ENCODE measurements at places on chromosomes 12 and 14.
A peak's percentile ranks its signal among the peaks of the same experiment; 100 is the strongest.

- DNase-seq = no peak
These were observed 6.3 kb upstream of the BMP4 start for GRCh38 chr14:53962953-53963319.

- DNase-seq = peak; percentile 95
These were observed 12.9 kb downstream of the SPRYD3 start for GRCh38 chr12:53065975-53066931.

DNA sequence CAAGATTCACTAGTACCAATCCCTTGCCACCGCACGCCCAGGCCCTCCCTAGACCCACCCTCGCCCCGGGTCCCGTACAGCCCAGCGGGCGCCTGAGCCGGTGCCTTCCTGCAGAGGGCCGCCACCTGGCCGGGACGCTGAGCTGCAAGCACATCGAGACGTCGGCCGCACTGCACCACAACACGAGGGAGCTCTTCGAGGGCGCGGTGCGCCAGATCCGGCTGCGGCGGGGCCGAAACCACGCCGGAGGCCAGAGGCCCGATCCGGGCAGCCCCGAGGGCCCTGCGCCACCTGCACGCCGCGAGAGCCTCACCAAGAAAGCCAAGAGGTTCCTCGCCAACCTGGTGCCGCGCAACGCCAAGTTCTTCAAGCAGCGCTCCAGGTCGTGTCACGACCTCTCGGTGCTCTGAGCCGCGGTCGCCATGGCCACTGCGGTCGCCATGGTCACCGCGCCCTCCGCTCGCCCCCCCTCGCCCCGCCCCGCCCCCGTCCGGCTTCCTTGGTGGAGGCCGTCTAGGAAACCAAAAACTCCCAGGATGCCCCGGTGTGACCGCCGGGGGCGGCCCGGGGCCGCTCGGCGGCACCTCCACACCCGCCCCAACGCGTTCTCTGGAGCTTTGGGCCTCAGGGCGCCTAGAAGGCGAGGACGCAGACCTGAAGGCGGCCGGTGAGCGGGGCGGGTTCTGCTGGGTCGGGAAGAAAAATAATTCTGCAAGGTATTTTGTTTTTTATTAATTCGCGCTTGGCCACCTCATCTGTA lies 3.7 kb downstream of the REM2 start:
- DNase-seq = peak; percentile 83

GRCh38 chr12:64236549-64236948 lies 14.5 kb upstream of the KICS2 start:
- DNase-seq = no peak

- no peak for DNase-seq
These were observed 138.6 kb downstream of the NUBPL start for GRCh38 chr14:31699809-31700208.

DNA sequence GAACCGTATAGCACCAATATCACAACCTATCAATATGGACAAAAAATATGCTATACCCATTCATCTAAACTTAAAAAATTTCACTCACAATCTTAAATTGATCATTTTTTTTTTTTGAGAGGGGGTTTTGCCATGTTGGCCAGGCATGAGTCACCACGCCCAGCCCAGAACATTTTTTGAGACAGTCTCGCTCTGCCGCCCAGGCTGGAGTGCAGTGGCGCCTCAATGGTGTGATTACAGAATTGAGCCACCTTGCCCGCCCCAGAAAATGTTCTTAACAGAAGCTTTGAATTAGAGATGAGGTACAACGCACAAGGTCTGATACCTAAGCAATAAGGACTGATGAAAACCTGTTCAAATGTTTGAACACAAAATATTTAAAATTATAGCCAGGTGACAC lies 15.8 kb upstream of the ATP5F1B start:
- no peak for DNase-seq

Measured in sigmoid colon (tissue), 7 donors.